ENCODE measurements at places on chromosomes 3 and 15.

DNA sequence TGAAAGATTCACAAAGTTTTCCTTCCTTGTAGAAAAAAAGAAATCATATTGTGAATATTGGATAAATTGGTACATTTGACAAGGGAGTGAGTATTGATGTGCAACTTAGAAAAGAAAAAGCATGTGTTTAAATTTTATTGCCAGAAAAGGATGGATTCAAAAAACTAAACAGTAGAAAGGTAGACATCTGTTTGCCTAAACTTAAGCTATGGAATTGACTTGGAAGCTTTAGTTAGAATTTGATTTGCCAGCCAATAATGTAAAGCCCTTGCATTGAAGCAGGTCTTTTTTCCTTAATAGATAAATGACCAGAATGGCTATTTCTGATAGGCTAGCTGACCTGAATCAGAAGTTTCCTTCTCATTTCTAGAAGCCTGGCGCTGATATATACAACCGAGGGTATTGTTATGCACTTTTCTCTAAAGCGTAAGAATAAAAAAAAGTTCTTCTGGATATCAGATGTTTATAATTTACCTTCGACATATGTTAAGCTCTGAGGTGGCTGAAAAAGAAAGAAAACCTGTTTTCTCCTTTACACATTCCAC, 4.2 kb downstream of the RARB start:
- DNase-seq, result no peak

GRCh38 chr15:52104532-52105004, 8.0 kb downstream of the BCL2L10 start:
- no peak for DNase-seq

DNA sequence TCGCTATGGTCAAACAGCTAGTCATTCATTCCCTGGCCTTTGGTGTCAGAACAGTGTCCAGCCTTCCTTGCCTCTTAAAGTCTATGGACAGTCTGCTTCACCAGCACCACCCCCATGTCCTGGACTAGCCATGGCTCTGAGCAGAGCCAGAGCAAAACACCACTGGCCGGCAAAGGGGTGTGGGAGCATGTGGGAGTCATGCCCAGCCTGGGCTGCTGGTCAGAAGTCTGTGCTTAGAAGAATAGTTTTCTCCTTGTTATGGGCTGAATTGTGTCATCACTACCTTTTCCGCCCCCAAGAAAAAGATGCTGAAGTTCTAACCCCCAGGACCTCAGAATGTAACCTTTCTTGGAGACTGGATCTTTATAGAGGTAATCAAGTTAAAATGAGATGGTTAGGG, 132.9 kb upstream of the LPP start:
- no peak for DNase-seq

DNA sequence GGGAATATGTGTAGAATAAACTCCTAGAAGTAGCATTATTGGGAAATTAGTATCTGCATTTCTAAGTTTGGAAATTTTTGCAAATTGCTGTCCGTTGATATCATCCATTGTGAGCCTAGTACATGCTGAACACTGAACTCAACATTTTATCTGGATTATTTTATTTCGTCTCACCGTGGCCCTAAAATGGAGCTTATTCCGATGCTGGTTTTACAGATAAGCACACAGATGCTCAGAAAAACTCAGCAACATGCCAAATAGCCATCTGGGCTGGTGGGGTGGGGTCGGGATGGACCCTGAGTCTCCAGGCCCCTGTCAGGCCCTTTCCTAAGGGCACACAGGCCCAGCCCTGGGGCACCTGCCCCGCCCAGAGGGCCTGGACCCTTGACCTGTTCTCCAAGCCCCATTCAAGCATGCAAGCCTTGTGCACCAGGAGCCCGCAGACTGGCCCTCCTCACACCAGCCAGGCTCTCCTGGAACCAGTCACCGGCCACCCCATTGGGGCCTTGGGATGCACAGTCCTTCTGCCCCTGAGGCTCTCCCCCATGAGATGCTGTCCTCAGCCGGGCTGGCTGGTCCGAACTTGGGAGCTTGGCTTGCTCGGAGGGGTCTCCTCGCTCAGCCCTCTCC, 20.7 kb upstream of the KLF13 start:
- DNase-seq, result no peak

- DNase-seq, result no peak
Observed at GRCh38 chr3:183489455-183490210, 61.2 kb upstream of the MCF2L2 start.

- DNase-seq, result no peak
Observed at GRCh38 chr3:110454066-110454465, 617.5 kb upstream of the NECTIN3 start.

DNA sequence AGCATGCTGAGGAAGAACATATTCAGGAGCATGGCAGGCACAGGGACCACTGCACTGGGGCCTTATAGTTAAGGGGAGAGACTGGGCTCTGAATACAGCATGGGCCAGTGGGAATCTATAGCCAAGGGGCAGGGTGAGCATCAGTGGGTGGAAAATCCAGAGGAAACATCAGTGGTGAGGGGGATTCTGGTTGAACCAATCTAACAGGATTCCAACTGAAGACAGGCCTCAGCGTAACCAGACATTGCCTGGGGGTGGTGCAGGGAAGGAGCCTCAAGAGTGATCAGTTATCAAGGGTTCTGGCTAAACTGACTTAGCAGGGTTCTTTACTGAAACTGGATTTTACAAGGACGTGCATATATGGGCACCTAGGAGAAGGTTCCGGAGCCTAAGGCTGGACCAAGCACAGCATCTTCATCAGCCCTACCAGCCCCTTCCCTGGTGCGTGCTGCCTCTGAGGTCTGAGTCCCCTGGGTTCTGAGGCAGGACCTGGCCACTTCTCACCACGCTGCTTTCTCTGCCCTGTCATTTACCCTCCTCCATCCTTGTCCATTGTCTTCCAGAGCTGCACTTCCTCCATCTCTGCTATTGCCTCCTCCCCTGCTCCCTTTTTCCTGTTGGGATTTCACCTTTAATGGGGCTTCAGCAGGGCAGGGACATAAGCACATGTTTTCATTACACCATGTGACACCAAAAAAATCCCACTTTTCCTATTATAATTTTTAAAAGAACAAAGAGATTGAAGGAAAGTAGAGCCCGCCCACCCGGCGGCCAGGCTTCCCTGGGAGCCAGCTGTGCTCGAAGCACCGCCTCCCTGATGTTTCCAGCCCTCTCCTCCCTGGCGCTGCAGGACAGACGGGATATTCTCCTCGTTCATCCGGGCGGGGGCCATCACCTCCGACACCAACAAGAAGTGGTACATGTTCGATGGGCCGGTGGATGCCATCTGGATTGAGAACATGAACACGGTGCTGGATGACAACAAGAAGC, 52.1 kb downstream of the DNAH1 start:
- DNase-seq, result no peak
